ENCODE measurements at places on chromosomes 3 and 15.

DNA sequence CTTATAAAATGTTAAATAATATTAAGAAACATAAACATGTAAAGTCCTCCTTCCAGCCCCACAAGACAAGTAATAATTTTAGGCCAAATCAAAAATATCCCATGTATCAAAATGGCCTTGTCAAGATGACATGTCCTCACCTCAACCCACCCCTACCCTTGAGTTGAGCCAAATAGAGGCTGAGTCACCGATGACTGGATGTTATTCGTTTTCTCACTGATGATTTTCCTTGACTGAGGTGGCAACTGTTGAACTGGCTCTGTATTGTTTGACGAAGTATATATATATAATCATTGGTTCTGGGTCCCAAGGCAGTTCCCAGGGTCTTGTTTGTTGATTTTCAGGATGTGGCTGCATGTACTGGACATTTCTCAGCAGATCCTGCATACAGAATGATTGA, 75.3 kb downstream of the TMEM108 start:
- DNase-seq: no peak

- no peak for DNase-seq
Measured at GRCh38 chr15:79883579-79884203, 13.1 kb downstream of the MTHFS start.

DNA sequence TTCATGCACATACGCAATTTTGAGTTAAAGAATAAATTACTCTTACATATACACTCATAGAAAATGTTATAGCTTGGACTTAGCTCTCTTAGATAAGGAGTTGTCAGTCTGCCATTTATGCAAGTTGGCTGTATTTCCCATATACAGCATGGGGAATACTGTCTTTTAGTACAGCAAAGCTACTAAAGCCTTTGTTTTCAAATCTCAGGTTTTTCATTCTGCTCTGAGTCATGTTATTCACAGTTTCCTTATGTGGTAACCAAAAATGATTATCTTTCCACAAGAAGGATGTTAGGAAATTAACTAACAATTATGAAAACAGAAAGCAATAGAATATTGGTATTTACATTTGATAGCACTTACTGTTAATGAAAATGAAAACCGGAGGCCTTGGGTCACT, 4.3 kb upstream of the TIPARP start:
- no peak for DNase-seq

- DNase-seq: no peak
Measured at GRCh38 chr15:62606376-62607113, 436.0 kb upstream of the TPM1 start.

DNA sequence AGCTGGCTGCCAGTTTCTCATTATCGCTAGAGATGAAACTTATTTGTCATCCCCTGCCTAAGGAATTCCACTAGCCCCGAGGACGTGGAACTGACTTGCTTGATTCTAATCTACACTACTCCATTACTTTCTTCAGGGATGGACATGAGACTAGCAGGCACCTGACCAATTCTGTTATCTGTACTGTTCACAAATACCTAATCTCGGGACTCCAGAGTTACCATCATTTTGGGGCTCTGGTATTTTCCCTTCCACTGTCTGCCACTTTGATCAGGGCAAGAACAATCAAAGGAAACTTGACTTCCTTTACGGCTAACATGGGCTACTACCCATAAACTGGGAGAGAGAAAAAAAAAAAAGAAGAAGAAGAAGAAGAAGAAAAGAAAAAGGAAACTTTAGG, 27.8 kb downstream of the BMF start:
- no peak for DNase-seq

GRCh38 chr3:71885006-71885405, 100.1 kb upstream of the PROK2 start:
- DNase-seq: no peak

GRCh38 chr3:10315771-10316344, 5.1 kb downstream of the SEC13 start:
- no peak for DNase-seq

GRCh38 chr3:63995086-63995485, 28.2 kb downstream of the PSMD6 start:
- DNase-seq: no peak

DNA sequence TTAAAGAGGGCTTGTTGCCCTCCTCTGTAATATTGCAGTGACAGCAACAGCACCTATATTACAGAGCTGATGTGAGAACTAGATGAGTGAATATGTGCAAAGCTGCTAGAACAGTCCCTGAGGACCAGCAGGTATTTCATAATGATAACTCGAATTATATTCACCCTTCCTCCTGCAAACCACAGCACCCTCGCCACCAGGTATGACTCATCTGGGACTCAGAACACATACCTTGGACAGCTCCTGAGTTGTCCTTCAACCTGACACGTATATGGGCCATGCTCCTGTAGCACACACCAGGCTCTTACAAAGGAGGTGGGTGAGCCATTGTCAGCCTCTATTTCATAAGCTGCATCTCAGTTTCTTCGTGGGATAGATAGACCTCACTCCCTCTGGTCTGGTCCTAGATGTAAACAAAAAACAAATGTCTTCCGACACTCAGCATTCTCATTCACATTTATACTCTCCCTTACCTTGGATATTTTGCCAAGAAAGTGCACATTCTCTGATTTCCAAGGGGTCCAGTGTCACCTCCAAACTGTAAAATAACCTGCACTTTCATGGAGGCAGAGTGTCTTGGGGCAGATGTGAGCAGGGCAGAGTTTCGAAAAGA, 124.5 kb downstream of the TLE3 start:
- peak; percentile 6 for DNase-seq

DNA sequence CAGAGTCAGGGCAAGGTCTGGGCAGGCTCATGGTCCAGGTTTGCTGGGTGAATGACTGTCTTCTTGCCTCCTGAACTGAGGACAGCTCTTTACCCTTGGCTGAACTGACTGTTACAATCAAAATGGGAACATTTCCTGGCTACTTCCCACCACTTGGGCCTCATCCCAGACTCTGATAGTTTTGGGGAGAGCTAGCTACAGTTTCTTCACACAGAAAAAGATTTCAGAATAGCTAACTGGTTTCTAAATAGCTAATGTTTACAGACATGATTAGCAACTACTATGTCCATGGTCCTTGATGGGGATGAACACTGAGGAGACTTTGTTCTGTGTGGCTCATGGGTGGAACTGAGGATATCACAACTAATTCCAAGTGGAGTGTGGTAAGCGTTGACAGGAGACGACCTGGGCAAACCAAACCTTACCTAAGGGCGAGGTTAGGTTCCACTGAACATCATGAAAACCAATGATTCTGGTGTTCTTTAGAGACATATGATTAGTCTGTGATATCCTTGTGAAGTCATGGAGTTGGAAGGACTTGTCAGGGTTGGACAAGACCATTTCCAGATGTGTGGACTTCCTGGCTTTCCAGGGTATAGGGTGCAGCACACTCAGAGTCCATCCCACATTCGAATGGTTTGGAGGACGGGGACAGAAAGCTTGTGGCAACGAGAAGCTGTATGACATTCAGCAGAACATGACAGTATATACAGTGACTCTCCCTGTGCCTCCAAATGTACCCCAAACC, 7.3 kb downstream of the ALPK3 start:
- no peak for DNase-seq

DNA sequence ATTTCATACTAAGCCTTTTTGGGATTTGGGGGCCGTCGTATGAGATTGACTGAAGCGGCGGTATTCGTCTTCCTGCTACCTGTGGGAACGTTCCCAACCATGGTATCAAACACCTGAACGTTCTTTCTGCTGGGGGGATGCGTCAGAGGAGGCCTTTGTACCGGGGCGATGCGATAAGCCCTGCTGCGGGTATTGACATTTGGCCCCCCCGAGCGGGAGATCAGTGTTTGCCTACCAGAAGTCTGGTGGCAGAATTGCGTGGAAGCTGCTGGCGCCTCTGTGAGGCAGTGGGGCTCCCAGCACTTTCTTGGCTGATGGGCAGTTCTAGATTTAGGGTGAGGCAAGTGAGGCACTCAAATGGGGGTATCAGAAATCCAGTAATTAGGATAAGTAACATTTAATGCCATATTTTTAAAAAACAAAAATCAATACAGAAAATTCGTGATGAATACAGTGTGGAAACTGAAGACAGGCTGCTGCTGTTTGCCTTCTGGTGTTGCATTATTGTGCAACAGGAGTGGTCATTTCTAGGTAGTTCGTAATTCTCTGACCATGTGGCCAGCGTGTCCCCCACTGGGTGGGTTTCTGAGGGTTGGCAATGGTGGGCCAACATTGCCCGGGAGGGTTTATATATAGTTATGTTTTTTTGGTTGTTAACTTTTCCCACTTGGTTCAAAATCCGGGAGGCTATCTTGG, 12.7 kb downstream of the TRPM1 start:
- no peak for DNase-seq

GRCh38 chr15:48828906-48829305, 18.0 kb upstream of the CEP152 start:
- DNase-seq: no peak

All from CD4-positive, alpha-beta T cell treated with Interleukin-21 for 1 hour (primary cell).